ENCODE measurements at places on chromosomes 2 and 18.

DNA sequence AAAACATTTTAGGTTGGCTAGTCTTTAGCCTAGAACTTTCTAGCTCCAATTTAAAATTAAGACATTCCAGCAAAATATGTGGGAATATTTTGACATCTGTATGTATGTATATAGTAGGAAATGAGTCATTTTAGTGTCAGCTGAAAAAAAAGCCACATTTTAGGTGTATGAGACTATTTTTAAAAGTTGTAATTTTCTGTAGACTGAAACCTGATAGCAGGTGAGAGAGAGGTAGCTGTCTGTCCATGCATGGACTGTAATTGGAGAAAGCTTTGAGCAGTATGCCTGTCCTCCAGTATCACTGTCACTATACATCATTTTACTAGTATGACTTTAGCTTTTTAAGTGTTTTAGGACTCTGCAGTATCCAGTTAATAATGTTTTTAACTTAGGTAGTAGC, 26.1 kb upstream of the PPP1R1C start:
- DNase-seq: no peak

DNA sequence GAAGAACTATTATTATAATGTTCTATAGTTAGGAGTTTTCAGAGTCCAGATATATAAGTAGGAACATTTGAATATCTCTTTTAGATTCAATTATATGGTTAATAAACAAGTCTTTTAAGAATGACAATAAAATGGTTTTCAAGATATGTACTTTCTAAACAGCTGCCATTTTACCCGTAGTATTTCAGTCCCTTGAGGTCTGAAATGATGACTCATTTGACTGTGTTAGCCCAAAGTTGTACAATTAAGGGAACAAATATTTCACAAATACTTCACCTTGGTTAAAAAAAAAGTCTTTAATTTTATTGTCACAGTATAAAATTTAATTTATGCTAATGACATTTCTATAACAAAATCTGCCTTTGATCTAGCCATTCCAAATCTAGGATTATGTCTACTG, 91.6 kb upstream of the TANK start:
- no peak for DNase-seq

DNA sequence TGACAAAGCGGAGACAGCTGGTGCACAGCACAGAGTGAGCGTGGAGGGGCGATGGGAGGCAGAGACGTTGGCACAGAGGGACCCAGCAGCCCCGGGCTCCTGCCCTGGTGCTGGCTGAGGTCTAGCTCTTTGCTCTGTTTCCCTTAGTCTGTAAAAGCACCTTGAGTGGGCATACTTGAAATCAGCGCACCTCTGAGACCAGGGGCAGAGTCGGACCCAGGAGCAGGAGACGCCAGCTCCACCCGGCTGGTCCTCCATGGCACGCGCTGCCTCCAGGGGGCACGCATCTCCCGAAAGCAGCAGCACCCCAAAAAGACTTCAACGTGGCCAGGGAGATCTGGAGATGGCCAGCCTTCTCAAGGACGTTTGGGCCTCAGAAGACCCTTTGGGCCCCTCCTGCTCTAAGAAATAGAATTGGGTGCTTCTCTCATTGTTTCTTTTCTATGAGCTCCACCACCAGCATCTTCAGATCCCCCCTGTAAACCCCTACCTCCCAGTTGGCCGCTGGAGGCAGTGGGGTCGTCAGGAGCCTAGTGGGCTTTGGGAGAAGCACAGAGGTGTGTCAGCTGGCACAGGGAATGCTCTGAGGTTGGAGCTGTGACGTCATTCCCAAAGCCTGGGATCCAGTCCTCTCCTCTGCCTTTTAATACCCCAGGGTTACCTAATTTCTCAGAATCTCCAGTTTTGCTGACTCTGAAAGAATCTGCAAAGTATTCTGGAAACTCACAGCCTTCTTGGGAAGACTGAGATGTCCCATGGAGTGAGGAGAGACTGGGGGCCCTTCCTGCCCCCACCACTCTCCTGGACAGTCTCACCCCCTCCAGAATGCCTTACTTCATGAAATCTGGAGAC, 58.9 kb downstream of the CIB4 start:
- DNase-seq: no peak

DNA sequence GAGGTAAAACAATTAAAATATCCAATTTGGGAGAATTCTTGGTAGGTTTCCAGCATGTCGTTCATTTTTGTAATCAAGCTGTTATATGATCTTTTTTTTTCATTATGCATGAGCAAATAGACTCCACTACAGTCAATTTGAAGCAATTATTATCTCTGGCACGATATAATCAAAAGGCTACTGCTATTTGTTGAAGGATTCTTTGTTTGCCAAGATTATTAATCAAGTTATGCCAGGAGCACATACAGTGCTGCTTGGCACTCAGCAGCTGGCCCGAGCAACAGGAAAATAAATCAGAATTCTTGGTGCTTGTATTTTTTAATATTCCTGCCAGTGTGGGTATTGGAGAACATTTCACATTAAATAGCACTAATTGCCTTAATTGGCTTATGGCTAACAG, 279.5 kb downstream of the RND3 start:
- DNase-seq: no peak

DNA sequence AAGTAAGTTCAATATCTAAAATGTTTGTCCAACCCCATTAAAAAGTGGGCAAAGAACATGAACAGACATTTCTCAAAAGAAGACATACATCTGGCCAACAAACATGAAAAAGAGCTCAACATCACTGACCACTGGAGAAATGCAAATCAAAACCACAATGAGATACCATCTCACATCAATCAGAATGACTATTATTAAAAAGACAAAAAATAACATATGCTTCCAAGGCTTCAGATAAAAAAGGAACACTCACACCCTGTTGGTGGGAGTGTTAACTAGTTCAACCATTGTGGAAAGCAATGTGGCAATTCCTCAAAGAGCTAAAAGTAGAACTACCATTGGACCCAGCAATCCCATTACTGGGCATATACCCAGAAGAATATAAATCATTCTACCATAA, 931.1 kb downstream of the LRP1B start:
- DNase-seq: no peak

- DNase-seq: no peak
These were observed 197.8 kb downstream of the PAX3 start for GRCh38 chr2:222100704-222101699.

GRCh38 chr2:71223767-71224333, 3.1 kb downstream of the PAIP2B start:
- DNase-seq: no peak

- peak; percentile 40 for DNase-seq
These were observed 500 bp downstream of the LIMS1 start for GRCh38 chr2:108534584-108535356.

DNA sequence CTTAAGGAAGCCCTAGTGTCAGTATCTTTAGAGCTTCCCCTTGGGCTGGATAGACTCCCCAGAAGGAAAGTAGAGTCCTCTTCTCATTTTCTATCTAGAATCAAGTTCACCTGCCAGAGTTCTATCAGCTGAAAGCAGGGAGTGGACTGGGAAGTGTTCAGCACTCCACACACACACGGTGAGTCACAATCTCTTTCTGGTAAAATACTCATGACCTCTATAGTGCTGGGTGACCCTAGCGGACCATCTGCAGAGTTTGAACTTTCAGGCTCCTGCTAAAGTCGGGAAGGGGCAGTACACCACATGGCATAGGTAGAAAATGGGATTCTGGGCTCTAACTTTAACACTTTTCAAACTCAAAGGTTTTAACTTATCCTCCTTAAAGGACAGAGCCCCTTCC, 43.3 kb downstream of the SAP130 start:
- DNase-seq: no peak

- DNase-seq: no peak
These were observed 235.4 kb downstream of the PIEZO2 start for GRCh38 chr18:10913919-10914318.

DNA sequence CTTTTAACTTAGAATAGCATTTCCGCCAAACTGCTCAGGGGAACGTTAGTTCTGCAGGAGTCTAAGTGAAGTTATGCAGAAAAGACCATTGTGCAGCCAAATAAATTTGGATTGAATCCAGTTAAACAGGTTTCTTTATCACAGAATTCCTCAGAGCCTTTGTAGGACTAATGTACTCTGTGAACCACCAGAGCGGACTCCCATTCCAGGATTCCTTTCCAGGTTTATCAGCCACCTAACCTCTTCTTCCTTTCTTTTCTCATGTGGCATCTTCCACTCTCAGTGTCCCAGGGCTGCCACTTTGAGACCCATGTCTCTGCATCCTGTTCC, 350.4 kb downstream of the TSN start:
- DNase-seq: no peak

DNA sequence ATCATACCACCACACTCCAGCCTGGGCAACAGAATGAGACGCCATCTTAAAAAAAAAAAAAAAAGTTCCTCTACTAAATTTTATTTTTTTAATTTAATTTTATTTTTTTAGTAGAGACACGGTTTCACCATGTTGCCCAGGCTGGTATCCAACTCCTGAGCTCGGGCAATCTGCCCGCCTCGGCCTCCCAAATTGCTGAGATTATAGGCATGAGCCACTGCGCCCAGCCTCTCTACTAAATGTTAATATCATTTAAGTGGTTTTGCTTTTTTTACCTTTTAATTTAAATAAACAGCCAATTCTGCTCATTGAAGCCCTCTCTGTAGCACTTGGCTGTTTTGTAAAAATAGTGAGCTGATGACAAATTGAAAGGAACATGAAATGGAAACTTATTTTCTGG, 9.2 kb downstream of the RAB17 start:
- DNase-seq: no peak

DNA sequence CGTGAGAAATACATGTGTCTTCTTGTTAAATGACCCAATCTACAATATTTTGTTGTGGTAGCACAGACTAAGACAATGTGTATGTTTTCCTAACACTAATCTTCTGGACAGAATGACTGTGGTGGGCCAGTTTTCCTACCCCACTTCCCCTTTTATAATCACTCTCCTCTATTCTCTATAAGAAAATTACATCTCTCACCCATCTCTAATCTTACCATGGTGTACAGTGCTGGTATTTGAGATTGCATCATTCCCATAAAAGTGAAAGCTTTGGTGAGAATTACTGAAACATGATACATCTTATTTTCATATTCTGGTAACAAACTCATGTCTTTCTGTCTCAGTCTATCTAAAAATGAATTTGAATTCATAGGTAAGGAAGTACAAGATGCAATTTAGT, 40.5 kb downstream of the CAVIN2 start:
- DNase-seq: no peak

DNA sequence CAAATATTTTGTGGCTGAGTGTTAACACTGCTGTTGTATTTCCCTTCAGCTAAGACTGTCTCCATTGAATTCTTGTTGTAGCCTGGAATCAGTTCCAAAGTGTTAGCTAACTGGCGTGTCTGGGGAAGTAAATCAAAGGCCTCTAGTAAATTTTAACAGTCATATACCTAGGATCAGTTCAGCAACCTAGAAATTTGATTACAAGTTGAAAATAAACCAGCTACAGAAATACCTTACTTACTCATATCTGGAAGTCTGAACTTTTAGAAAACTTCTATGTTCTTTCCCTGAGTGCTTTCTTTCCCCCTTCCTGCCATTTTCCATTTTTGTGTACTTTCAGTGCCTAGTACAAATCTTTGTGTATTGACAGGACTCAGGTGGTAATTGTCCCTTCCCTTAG, 396.7 kb upstream of the DCC start:
- no peak for DNase-seq

DNA sequence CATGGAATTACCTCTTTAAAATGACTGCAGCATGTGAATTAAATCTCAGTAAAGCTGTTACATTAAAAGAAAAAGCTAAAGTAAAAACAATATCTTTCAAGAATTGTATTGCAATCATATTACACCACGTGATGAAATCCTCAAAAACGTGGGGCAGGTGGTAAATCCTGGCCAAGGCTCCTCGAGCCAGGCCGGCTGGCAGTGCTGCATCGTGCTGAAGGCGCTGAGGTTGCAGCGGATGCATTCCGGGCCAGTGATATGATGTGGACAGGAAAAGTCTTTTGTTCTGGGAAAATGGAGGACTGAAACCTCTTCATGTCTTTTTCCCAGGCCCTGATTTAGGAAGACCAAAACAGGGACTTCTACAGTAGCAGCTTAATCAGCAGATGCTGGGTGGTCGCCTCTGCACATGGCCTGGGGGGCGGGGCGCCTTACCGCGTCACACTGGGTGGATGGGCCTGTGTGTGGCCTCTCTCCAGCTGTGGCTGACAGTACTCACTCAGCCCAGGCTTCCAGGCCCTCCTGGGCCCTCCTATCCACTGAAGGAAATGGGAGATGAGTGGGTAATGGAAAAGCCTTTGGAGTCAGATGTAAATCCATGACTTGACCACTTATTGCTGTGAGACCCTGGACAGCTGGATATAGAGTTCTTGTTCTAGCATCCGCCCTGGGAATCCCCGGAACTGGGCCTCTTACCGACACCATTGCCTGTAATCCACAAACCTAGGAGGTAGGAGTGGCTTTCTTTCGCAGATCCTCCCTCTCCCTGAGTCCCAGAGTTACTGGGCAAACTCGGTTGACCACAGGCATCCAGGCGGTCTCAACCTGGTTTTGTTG, 45.1 kb downstream of the PROC start:
- no peak for DNase-seq

- DNase-seq: no peak
These were observed 43.1 kb upstream of the GBX2 start for GRCh38 chr2:236211296-236211695.

DNA sequence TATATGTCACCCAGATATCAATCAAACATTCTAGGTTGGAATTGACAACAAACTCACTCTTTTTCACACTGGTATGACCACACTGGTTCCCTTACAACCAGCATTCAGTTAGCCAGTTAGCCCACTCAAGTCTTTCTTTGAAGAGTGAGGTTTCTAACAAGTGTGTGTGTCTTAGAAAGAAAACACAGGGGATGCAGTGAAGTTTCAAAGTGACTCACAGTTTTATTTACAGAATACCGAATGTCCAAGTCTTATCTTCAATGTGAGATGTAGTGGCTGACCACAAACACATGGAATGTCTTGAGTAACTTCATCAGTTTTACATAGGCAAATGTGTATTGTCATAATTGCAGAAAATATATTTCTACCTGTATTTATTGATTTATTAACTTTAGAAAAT, 274.7 kb upstream of the HNMT start:
- DNase-seq: no peak

GRCh38 chr18:74342416-74343043, 26.9 kb downstream of the C18orf63 start:
- DNase-seq: no peak

- no peak for DNase-seq
These were observed 231.9 kb downstream of the BCL2 start for GRCh38 chr18:63087421-63088230.

- no peak for DNase-seq
These were observed 17.1 kb downstream of the TSHZ1 start for GRCh38 chr18:75227535-75228296.
